ENCODE measurements at places on chromosomes 7 and 10.

GRCh38 chr7:36348256-36348655, 41.4 kb upstream of the ANLN start:
- no peak for DNase-seq

GRCh38 chr7:105810556-105810955, 65.8 kb downstream of the ATXN7L1 start:
- DNase-seq: no peak

- DNase-seq: no peak
Observed at GRCh38 chr10:35387768-35388167, 51.5 kb downstream of the CCNY start.

GRCh38 chr10:24791084-24791726, 67.5 kb upstream of the ARHGAP21 start:
- DNase-seq: no peak

DNA sequence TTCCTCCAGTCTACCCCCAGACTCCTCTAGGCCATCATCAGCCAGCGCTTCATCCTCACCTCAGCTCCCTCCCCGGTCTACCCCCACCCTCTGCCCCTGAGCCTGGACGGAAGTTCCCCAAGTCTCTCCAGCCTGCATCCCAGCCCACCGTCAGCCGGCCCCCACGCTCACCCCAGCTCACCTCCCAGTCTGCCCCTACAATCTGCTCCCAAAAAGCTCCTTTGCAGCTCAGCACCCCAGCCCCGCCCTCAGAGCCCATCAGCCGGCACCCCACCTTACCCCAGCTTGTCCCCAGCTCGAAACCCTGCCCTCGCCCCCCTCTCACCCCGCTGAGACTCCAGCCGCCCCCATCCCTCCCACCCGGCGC, 322 bp upstream of the RAMP3 start:
- DNase-seq: no peak

GRCh38 chr10:101061624-101062231, at the start of gene KAZALD1:
Gene KAZALD1 (plus strand): TSS chr10:101061989. CDS start chr10:101062593, 604 bp downstream.
- no peak for DNase-seq

DNA sequence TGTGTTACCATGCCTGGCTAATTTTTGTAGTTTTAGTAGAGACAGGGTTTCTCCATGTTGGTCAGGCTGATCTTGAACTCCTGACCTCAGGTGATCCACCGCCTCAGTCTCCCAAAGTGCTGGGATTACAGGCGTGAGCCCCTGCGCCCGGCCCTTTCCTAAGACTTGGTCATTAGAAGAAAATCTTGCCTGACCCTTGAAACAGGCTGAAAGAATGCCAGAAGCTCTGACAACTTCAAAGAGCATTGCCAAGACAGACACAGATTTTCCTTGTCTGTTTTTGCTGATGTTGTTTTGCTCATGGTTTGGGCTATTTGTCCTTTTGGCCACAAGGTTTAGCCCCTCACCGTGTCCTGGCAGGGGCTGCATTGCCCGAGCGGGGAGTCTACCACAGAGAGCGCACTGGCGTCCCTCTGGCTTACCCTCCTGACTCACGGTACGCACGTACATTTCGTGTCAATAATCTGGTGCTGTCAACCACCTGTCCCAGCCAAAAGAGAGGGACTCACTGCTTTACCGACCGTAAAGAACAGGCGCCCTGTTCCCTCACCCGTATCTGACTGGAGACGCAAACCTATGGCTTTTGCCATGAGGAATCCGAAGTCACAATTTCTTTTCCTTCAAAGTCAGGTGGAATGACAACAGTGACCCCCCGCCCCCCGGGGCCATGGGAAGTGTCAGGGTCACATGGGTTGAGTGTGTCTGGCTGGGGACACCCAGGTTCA, 10.1 kb upstream of the INPP5A start:
- DNase-seq: no peak

- DNase-seq: no peak
Observed at GRCh38 chr10:116633216-116633600, 12.5 kb downstream of the PNLIPRP2 start.

DNA sequence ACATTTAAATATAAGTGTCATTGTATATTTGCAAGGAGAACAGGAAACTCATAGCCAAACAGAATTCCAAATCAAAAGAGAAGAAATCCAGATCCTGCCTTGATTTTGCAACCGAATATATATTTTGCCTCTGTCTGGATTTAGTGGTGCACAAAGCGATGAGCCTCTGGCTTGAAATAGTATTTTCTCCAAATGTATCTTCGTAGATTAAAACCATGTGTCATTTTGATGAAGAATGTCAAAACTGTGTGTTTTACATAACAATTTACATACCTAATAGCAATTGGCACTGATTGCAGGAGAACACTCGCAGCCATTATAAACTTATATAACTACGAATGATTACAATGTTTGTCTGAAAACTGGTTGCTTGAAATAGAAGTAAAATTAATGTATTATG, 156.4 kb downstream of the ARID5B start:
- DNase-seq: no peak

DNA sequence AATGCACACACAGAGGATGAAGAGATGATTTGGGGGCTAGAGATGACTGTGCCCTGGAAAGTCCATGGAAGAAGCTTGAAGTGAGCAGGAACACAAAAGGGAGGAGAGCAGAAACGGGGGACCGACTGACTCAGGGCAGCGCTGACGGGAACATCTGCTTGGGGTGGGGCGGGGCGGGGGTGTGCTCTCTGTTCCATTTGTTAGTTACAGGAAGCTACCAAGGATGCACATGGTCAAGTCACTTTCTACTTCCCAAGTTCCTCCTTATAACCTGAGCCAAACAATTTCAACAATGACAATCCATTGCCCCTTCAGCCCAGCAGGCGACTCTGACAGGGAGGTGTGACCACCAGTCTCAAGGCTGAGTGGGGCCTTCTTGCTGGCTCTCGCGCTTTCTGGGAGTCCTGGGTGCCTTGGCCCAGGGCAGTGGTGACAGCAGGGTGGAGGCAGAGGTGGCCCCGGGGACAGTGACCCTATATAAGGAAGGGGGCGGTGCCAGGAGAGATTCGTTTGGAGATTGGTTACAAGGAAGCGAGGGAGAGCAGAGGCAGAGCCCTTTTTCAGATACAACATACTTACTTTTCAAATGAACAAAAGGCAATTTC, 39.6 kb downstream of the CLEC2L start:
- DNase-seq: no peak

DNA sequence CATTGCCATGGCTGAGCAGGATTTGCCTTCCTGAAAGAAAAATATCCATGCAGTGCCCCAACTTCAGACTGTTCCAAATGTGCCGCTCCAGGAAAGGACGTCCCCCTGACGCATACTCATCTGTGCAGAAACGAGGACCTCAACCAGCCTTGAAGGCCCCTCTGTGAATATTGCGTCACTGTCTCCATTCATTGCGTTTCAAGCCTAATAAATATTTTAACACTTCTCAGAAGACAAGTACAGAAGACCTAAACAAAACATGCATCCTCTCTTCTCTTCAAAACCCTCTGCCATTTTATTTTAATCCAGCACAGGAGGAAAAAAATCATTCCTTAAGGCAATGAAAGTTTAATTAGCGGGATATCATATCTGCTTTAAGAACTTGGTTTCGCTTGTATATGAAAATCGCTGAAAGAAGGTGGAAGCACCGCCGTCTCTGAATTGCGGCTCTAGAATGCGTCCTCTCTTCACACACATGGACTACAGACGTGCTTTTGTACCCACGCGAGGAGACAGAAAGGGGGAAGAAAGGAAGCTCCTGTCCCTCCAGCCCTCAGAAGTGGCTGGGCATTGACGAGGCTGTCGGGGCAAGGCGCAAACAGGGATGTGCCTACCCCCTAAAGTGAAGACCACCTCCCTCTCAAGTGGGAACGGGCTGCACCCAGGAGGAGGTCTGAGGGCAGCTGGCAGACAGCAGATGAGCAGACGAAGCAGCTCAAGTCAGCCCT, 36.8 kb downstream of the RGS10 start:
- DNase-seq: no peak

GRCh38 chr10:36256948-36257356, 614.9 kb upstream of the FZD8 start:
- no peak for DNase-seq

- no peak for DNase-seq
Observed at GRCh38 chr10:132972986-132973902, 30.9 kb upstream of the CFAP46 start.

DNA sequence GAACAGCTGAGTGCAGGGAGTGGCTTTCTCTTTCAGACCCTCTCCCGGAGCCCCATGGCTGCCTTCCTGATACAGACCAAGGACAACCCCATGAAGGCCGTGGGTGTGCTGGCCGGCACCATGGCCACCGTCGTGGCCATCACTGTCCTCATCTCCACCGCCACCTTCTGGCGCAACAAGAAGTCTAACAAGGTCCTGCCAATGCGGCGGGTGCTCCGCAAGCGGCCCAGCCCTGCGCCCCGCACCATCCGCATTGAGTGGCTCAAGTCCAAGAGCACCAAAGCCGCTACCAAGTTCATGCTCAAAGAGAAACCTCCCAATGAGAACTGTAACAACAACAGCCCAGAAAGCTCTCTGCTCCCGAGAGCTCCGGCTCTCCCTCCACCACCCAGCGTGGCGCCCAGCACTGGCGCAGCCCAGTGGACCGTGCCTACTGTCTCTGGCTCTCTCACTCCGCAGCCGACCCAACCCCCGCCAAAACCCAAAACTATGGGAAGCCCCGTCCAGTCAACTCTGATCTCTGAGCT, 11.2 kb downstream of the LRIT2 start:
- DNase-seq: no peak

- DNase-seq: no peak
Observed at GRCh38 chr7:80770675-80771081, 132.2 kb downstream of the CD36 start.

- no peak for DNase-seq
Observed at GRCh38 chr10:3056280-3057037, 10.9 kb upstream of the PFKP start.

GRCh38 chr10:119396008-119396708, 146.4 kb downstream of the RGS10 start:
- no peak for DNase-seq

- DNase-seq: no peak
Observed at GRCh38 chr10:114397651-114398145, 6.6 kb downstream of the AFAP1L2 start.

DNA sequence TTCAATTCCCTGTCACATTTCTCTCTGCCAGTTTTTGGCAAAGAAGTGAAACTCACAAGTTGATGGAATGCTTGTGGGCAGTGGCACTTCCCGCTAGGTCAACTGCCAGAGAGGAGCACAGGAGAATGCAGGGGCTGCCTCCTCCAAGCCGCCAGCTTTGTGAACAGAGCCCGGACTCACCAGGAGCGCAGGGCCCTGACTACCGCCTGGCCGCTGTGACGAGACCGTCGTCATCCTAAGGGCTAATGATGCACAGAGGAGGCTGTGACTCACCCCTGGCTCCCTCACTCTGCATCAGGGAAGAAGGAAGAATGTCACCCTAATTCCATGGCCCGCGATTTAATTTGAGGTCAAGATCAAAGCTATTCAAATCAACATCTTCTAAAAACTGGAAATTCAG, 123.9 kb downstream of the TAX1BP1 start:
- no peak for DNase-seq

- DNase-seq: no peak
Observed at GRCh38 chr10:58830697-58831096, 318.0 kb downstream of the BICC1 start.

DNA sequence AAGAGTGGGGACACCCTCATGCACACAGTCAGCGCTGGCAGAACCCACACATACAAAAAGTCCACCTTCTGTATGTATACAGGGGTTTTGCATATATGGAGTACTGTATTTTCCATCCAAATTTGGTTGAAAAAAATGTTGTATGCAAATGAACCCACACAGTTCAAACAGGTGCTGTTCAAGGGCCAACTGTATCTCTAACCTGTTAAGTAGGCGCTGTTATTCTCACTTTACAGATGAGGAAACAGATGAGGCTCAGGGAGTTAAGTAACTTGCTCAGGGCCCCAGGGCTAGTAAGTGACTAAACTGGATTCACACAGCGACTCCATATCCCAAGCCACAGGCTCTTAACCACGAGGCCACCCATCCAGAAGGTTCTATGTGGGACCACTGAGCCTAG, 69.9 kb downstream of the C10orf105 start:
- DNase-seq: no peak

DNA sequence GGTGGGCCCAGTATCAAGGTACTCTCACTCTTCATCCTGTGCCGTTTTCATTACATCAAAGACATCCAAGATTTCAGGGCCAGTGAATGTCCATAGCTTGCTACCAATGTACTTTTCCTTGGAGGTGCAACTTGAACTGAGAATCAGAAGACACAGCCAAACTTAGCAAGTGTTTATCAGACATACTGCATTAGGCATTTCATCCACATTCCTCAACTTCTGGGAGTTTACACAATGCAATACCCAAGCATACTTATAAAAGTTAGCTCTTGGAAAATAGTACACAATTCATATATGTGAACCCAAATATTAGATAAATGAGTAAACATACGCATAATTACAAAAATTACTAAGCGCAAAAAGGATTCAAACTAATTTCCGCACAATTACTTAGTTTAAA, 216.3 kb upstream of the RHOBTB1 start:
- no peak for DNase-seq

GRCh38 chr7:66886152-66886551, 34.9 kb upstream of the TMEM248 start:
- no peak for DNase-seq

- DNase-seq: no peak
Observed at GRCh38 chr7:130961128-130961601, 227.2 kb upstream of the KLF14 start.

DNA sequence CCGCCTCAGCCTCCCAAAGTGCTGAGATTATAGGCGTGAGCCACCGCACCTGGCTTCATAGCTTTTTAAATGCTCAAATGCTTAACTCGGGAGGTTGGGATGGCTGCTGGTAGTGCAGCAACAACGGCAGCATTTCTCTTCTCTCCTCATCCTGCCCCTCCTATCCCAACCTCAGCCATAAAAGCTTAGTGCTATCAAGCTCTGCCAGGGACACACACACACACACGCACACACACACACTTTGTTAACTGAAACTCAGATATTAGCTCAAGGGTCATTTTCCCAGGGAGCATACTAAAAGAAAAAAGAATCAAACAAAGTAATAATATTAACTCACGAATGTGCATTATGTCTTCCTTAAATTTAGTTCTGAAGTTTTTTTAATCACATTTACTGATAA, 63.0 kb upstream of the HPS1 start:
- DNase-seq: no peak

- DNase-seq: no peak
Observed at GRCh38 chr10:102291221-102291905, 46.0 kb downstream of the GBF1 start.

DNA sequence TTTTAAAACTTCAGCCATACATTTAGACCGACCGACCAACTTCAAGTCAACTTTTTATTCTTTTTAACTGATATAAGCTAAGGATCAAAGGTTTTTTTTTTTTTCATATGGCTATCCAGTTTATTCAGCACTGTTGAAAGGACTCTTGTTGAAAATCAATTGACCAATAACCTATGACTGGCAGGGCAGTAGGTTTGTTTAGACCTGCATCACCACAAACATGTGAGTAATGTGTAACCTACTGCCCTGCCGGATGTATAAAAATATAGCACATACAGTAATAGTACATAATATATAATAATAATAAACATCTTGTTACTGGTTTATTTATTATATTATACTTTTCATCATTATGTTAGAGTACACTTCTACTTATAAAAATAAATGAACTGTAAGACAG, 434.6 kb upstream of the SEMA3A start:
- no peak for DNase-seq

All from cortex of kidney (tissue), 1 donor.